ENCODE measurements at places on chromosomes 7 and 10.

GRCh38 chr7:157794746-157795065, 457.9 kb downstream of the DNAJB6 start:
- no peak for DNase-seq

DNA sequence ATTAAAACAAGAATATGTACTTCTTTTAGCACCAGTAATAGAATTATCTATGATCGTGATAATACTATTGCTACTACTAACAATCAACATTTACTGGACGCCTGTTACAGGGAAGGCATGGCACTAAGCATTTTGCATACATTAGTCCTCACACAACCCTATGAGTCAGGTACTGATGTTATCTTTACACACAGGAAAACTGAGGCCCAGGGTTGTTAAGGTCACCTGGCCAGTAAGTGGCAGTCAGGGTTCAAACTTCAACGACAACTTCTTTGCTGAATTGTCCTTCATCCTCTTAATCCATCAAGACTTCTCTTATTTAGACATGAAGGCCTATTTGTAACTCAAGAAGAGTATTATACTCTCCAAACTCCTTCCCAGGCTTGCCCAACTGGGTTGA, 41.9 kb upstream of the ACSL5 start:
- DNase-seq: no peak

GRCh38 chr10:95644901-95645300, 11.6 kb downstream of the ALDH18A1 start:
- no peak for DNase-seq

DNA sequence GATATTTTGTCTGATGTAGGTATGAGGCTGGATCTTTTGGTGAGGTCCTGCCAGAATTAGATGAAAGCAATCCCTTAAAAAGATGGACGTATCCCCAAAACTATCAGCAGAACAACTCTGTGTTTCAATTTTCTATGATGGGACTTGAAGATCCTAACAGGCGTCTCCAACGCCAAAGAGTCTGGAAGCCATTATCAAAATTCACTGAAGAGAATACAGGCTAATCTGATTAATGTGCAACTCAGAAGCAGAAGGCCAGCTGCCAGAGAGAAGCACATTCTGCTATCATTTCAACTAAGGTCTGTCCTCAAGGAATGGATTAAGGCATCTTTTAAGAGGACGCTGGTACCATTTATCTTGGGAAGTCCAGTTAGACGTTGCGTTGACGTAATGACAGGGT, 119.7 kb downstream of the FGFR2 start:
- no peak for DNase-seq

- no peak for DNase-seq
Observed at GRCh38 chr7:28488061-28488791, 75.9 kb downstream of the CREB5 start.

DNA sequence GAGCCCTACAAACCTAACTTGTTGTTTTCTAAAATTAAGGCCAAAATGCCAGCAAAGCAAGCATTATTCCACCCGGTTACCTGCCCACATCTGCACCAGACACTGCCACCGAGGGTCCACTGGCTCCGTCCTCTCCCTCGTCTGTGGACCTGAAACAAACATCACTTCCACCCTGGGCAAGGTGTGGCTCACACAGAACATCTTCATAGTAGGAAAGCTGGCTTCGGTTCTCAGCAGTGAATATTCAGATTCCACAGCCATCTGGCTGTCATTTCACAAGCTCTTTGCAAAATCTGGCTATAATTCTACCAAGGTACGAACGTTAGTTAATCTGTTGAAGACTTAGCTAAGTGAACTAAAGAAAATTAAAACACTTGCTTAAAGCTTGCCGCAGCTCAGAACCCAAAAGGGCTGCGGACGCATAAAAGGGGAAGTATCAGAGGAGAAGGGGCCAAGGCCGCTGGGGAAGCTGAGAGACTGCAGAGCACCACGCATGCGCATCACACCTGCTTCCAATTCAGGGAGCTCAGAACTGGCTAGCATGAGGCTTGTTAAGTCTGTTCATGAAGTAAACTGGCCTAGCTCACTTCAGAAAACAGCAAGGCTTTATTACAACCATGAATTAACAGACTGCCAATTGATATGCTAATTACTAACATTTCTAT, 46.1 kb downstream of the PTPRN2 start:
- no peak for DNase-seq

DNA sequence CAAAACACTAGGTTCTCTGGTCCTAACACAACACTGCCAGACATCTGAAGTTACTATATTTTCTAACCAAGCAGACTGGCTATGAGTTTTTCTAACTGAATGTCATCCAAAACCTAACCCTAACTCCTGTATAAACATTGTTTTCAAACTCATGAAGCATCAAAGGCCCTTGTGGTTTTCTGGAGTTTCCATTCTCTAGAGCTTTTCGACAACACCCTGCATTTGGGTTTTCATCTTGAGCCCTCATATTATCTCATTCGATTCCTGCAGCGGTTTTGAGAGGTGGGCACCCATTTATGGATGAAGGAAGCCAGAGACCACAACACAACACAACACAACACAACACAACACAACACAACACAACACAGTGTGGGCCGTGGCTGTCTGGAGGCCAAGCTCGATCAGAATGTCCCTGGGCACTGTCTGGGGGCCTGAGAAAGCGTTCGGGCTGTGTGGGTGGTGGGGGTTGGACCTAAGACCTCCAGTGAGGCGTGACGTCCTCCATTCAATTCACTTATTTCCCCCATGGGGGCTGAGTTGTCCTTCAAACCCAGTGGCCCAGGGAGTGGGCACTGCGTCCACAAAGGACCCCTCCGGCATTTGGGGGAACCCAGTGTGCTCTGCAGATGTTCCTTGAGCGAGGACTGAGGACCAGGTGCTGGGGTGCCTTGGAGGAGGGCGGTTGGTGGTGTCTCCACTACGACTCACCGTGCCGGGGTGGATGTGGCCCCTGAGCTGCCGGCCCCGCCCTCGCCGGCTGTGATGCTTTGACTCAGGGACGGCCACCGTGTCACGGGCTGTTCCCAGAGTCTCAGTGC, 490.4 kb downstream of the DNAJB6 start:
- DNase-seq: no peak
